ENCODE measurements at places on chromosomes 6 and 20. TPM values are rescaled to one million over a fixed set of nuclear protein-coding genes. Genes with fewer than 3 reads are reported as not detected.

Gene ADTRP
- total RNA-seq: not detected

Gene USP49
- total RNA-seq: 4.7 TPM

Gene TTLL9
- 0.47 TPM for total RNA-seq

Gene SCAND1
- 177 TPM for total RNA-seq

Gene FERMT1
- total RNA-seq: 10.4 TPM

Gene CPNE5
- total RNA-seq: 22.1 TPM

Gene PRSS16
- 3.2 TPM for total RNA-seq

Gene MYBL2
- 1.6 TPM for total RNA-seq

Gene OCSTAMP
- total RNA-seq: not detected

Gene RAB44
- not detected for total RNA-seq

Gene SIM1
- not detected for total RNA-seq

Gene RBPJL
- total RNA-seq: 0.38 TPM

DNA sequence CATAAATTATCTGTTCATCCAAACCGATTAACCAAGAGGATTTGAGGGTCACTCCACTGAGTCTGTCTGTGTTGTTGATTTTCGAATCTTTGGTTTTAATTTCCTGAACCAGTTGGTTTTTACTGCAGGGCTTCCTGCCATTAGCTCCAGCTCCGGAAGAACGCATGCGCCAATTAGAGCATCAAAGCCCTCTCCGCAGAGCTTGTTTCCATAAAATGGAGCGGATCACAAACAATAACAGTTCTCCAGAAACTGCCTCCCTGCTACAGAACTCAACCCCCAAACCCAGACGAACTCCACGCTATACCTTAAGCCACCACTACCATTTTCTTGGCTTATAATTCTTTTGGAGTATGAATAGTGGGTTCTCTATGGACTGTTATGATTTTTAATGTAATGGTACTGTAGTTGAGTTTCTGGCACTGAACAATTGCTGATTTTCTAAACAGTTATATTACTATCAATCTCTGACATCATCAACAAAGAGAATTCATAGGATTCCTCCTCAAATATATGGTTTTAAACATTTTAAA, 13.8 kb downstream of the TFAP2A start:
- H3K36me3 ChIP-seq: no peaks in the 10 kb centered on the region
- no peaks in the 10 kb centered on the region for H3K27me3 ChIP-seq
- no peak for DNase-seq
- H3K4me1 ChIP-seq: peaks cover 6% of the 10 kb centered on the region

DNA sequence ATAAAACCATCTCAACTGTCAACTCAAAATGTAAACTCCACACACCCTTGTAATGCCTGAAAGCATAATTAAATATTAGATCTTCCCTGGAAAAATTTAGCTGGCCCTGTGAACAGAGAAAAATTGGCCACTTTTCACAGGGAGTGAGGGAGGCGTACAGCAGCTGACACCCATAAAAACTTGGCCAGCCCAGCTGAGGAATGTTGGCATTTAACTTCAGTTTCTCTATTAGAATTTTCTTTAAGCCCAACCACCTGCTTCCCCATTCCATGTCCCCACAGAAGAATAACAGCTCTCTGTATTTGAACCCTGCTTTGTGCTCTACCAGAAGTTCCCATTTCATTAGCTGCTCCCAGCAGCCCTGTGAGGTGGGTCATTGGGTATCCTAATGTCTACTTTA, 41.0 kb downstream of the PKHD1 start:
- H3K27ac ChIP-seq: no peak overlapping the region
- no peaks in the 10 kb centered on the region for H3K27me3 ChIP-seq
- H3K36me3 ChIP-seq: no peaks in the 10 kb centered on the region
- H3K4me3 ChIP-seq: no peak overlapping the region
- no peaks in the 10 kb centered on the region for H3K4me1 ChIP-seq

- no peaks in the 10 kb centered on the region for H3K27me3 ChIP-seq
- H3K27ac ChIP-seq: no peak overlapping the region
- H3K4me1 ChIP-seq: no peaks in the 10 kb centered on the region
- H3K36me3 ChIP-seq: no peaks in the 10 kb centered on the region
Measured at GRCh38 chr6:119024111-119024510, 54.4 kb downstream of the FAM184A start.

GRCh38 chr6:144777249-144777648, 492.1 kb downstream of the UTRN start:
- H3K36me3 ChIP-seq: no peaks in the 10 kb centered on the region
- no peak overlapping the region for H3K27ac ChIP-seq
- no peaks in the 10 kb centered on the region for H3K4me1 ChIP-seq
- no peak for DNase-seq
- H3K4me3 ChIP-seq: no peak overlapping the region
- H3K27me3 ChIP-seq: no peaks in the 10 kb centered on the region

DNA sequence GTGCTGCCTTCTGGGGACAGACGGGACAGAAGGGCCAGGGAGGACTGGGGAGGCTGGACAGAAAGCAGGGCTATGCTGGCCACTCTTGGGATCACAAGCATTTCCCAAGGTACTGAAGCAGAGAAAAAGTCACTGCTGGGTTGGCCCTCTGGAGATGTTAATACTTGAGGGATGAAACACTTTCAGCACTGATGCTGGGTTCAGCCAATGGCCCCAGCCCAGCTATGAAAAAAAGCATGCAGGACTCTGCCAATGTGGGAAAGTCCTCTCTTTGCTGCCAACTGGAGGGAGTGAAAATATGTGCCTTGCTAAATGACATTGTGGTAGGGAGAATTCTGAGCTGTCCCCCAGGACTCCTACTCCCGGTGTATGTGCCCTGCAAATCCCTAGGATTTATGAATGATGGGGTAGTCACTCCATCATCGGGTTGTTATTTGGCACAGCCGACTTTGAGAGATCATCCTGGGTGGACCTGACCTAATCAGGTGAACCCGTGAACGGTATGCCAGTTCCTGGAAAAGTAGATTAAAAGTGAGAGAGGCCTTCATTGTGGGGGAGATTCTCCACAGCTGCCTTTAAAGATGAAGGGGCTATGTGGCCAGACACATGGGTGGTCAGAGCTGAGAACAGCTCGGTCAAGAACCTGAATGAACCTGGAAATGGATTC, 119.9 kb upstream of the TRAF3IP2 start:
- H3K4me3 ChIP-seq: no peak overlapping the region
- no peaks in the 10 kb centered on the region for H3K27me3 ChIP-seq
- DNase-seq: no peak
- H3K4me1 ChIP-seq: peaks cover 2% of the 10 kb centered on the region
- H3K36me3 ChIP-seq: no peaks in the 10 kb centered on the region

GRCh38 chr6:164694386-164694785, 615.0 kb downstream of the C6orf118 start:
- no peak overlapping the region for H3K27ac ChIP-seq
- no peaks in the 10 kb centered on the region for H3K4me1 ChIP-seq
- H3K4me3 ChIP-seq: no peak overlapping the region
- no peak for DNase-seq
- H3K36me3 ChIP-seq: no peaks in the 10 kb centered on the region
- H3K27me3 ChIP-seq: no peaks in the 10 kb centered on the region

GRCh38 chr20:23212011-23212410, 125.9 kb upstream of the CD93 start:
- no peak for DNase-seq
- H3K36me3 ChIP-seq: no peaks in the 10 kb centered on the region
- H3K27ac ChIP-seq: no peak overlapping the region
- peaks cover 4% of the 10 kb centered on the region for H3K27me3 ChIP-seq

DNA sequence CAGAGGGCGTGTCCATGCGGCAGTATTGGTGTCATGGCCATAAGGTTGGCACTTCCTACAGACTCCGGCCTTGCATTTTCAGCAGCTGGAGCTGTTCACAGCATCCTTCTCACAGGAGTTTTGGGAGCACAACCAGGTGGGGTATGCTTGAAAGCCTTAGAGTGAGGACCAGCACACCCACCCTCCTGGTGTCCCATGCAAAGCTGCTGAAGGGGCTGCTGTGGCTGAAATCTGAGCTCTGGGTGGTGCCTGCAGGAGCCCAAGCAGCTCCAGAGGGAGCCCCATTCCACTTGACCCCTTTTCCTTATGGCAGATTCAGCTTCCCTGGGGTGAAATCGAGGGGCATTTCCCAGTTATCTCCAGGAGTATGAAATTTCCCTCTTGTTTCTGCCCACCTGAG, 74.0 kb upstream of the BHLHE23 start:
- no peak overlapping the region for H3K27ac ChIP-seq
- H3K27me3 ChIP-seq: no peaks in the 10 kb centered on the region
- H3K4me3 ChIP-seq: no peak overlapping the region
- DNase-seq: peak; percentile 7
- no peaks in the 10 kb centered on the region for H3K4me1 ChIP-seq

DNA sequence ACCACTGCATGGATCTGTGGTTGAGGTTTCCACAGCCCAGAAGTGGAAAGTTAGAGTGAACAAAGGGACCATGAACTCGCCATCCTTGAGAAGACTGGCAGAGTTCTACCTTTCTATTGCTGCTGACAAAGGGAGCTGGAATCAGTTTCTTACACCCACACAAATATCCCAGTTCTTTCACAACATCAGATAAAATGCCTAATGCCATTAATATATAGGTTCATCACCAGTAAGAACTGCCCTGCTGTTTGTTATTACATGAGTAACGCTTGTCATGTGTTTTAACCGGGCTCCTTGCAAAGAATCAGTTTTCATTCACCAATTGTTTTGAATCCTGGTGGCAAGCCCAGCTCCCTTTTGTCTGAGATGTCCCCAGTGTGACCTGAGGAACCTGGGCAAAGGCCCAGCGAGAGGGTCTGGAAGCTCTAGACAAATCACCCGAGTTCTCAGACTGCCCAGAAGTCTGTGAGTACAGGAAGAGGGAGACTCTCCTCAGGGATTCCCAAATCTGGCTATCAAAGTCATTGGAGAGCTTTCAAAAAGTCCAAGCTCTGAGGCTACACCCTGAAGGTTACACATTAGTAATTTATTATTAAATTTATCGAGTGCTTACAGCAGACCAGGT, 7.5 kb upstream of the CD164 start:
- H3K36me3 ChIP-seq: no peaks in the 10 kb centered on the region
- no peaks in the 10 kb centered on the region for H3K27me3 ChIP-seq
- H3K4me3 ChIP-seq: no peak overlapping the region
- no peak overlapping the region for H3K27ac ChIP-seq

DNA sequence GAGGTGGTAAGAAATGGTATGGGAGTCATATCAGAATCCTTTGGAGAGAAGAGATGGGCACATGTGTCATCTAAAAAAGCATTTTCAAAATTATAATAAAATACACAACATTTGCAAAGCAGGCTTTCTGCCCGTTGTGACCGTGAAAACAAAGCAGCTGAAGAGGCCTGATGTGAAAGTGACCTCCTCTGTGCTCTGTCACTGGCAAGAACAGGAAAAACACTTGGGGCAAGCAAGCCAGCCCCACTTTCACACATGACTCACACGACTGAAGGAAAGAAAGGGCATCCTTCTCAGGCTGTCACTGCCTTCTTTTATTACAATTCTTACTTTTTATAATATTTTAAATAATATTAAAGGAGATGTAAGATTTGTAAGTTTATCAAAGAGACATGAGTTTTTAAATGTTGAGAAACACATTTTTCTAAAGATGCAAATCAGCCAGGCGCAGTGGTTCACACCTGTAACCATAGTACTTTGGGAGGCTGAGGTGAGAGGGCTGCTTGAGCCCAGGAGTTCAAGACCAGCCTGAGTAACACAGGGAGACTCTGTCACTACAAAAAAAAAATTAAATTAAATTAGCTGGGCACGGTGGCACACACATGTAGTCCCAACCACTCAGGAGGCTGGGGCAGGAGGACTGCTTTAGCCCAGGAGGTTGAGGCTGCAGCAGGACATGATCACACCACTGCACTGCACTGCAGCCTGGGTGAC, 143.7 kb downstream of the BTBD9 start:
- H3K4me3 ChIP-seq: no peak overlapping the region
- no peaks in the 10 kb centered on the region for H3K27me3 ChIP-seq
- peaks cover 4% of the 10 kb centered on the region for H3K4me1 ChIP-seq

GRCh38 chr6:56407883-56408410, 160.6 kb upstream of the COL21A1 start:
- H3K27me3 ChIP-seq: no peaks in the 10 kb centered on the region
- peaks cover 2% of the 10 kb centered on the region for H3K4me1 ChIP-seq
- DNase-seq: no peak
- H3K27ac ChIP-seq: no peak overlapping the region

DNA sequence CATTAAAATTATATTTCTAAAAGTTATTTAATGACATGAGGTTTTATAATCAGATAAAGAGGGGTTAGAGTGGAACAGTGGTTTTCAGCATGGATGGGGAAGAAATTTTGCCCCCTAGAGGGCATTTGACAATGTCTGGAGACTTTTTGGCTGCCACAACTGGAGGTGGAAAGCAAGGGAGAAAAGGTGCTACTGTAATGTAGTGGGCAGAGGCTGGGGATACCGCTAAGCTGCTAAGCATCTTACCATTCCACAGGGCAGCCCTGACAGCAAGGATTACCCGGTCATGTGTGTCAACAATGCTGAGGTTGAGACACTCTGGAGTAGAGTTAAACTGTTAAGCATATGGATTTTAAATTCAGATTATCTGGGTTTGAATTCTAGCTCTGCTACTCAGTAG, 52.9 kb upstream of the FABP7 start:
- no peak overlapping the region for H3K27ac ChIP-seq
- H3K36me3 ChIP-seq: no peaks in the 10 kb centered on the region
- H3K27me3 ChIP-seq: no peaks in the 10 kb centered on the region
- H3K4me1 ChIP-seq: no peaks in the 10 kb centered on the region
- H3K4me3 ChIP-seq: no peak overlapping the region
- no peak for DNase-seq

- H3K4me1 ChIP-seq: peaks cover 3% of the 10 kb centered on the region
- no peak for DNase-seq
- no peaks in the 10 kb centered on the region for H3K36me3 ChIP-seq
Measured at GRCh38 chr20:57450419-57450818, 59.2 kb downstream of the RBM38 start.

- H3K4me1 ChIP-seq: peaks cover 1% of the 10 kb centered on the region
- H3K27me3 ChIP-seq: no peaks in the 10 kb centered on the region
- no peak overlapping the region for H3K27ac ChIP-seq
Measured at GRCh38 chr6:46293641-46294316, 123.0 kb upstream of the ENPP5 start.

GRCh38 chr6:7868926-7869325, 41.7 kb downstream of the TXNDC5 start:
- no peaks in the 10 kb centered on the region for H3K4me1 ChIP-seq
- no peak overlapping the region for H3K4me3 ChIP-seq
- no peak overlapping the region for H3K27ac ChIP-seq
- H3K27me3 ChIP-seq: no peaks in the 10 kb centered on the region
- DNase-seq: no peak

GRCh38 chr6:144362042-144363018, 77.2 kb downstream of the UTRN start:
- H3K27ac ChIP-seq: no peak overlapping the region
- no peaks in the 10 kb centered on the region for H3K36me3 ChIP-seq
- H3K4me1 ChIP-seq: peaks cover 5% of the 10 kb centered on the region
- no peak for DNase-seq
- no peaks in the 10 kb centered on the region for H3K27me3 ChIP-seq
- no peak overlapping the region for H3K4me3 ChIP-seq

- H3K4me1 ChIP-seq: no peaks in the 10 kb centered on the region
- no peak overlapping the region for H3K27ac ChIP-seq
- no peaks in the 10 kb centered on the region for H3K27me3 ChIP-seq
- no peak for DNase-seq
- H3K36me3 ChIP-seq: no peaks in the 10 kb centered on the region
Measured at GRCh38 chr6:78614961-78615360, 252.4 kb upstream of the IRAK1BP1 start.

GRCh38 chr6:129577691-129578090, 132.3 kb downstream of the ARHGAP18 start:
- H3K4me3 ChIP-seq: no peak overlapping the region
- no peak overlapping the region for H3K27ac ChIP-seq
- DNase-seq: no peak
- no peaks in the 10 kb centered on the region for H3K4me1 ChIP-seq
- no peaks in the 10 kb centered on the region for H3K36me3 ChIP-seq
- no peaks in the 10 kb centered on the region for H3K27me3 ChIP-seq

- no peak overlapping the region for H3K4me3 ChIP-seq
- no peaks in the 10 kb centered on the region for H3K36me3 ChIP-seq
- no peaks in the 10 kb centered on the region for H3K27me3 ChIP-seq
- H3K27ac ChIP-seq: no peak overlapping the region
Measured at GRCh38 chr6:125586074-125586473, 163.4 kb upstream of the HEY2 start.

All from ovary (tissue), 10 donors.